ENCODE measurements at places on chromosomes 6 and 20.

- no peak for DNase-seq
These were observed 288.3 kb downstream of the KHDC1L start for GRCh38 chr6:72936766-72937559.

DNA sequence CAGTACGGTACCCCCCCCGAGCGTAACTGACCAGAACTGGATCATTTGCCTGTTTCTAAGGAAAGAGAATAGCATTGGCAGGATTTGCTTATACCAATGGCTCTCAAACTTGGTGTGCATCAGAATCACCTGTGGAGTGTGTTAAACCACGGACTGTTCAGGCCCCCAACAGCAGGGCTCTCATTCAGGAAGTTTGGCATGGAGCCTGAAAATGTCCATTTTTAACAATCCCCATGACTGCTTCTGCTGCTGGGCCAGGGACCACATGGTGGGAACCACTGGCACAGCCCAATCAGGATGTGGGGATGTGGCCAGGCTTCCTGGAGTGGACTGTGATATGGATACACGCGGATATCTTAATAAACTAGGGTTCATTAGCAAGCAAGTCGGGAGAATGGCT lies 53.9 kb downstream of the GTF2H5 start:
- DNase-seq: no peak

DNA sequence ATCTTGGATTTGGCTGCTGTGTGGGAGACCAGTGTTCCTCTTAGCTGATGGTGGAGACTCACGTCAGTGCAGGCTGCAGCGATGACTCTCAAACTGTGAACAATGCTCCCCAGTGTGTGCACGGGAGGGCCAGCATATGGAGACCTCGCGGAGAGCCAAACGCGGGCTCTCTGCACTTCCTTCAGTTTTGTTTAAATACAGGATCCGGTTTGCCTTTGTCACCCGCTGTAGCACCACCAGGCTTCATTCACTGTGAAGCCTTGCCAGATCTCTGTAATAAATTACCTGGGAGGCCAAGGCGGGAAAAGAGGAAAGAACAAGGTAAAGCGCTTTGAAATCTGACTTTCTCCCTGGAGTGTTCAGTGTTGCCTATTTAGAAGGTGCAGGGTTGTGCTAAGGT lies 30.7 kb upstream of the TMEM14A start:
- DNase-seq: no peak

- no peak for DNase-seq
These were observed 545.7 kb downstream of the PRKN start for GRCh38 chr6:162181741-162182401.

DNA sequence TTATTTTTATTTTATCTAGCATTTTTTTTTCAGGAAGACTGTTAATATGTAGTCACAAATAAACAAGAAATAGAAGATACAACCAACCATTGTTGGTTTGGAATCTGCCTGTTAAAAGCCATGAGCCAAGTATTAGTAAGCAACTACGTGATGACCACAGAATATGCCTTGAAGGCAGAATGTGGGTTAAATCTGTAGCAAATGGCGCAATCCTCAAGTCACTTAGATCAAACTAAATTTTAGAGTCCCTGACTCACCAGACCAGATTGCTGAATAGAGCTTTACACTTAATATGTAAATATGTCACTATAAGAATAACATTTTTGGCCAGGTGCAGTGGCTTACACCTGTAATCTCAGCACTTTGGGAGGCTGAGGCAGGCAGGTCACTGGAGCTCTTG lies 800.1 kb upstream of the CITED2 start:
- peak; percentile 3 for DNase-seq

DNA sequence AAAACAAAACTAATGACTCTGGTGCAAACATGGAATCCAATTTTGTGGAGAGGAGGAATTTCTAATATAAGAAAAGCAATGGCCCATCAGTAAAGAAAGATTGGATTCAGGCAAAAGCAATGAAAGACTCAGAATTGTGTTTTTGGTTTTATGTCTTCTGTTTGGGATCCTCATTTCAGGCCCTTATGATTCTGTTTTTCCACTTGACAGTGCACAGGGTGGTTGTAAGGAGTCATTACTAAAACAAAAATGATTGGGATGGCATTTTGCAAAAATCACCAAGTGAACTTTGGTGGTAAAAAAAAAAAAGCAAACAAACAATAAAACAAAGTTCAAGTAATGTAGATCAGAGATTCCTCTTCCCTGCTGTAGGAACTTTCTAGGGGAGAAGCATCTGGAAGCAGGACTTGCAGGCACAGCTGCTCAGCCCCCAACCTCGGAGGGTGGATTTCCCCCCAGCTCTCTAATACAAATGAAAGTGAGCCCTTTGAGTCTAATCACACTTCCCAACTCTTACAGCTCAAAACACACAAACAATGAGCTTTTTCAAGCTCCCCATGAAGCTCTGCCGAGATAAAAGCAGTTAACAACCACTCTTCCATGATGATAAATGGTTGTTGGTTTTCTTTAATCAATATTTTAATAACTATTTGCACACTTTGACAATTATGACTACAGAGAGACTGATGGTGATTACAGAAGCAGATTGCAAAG lies 177.7 kb downstream of the ZDHHC14 start:
- no peak for DNase-seq

DNA sequence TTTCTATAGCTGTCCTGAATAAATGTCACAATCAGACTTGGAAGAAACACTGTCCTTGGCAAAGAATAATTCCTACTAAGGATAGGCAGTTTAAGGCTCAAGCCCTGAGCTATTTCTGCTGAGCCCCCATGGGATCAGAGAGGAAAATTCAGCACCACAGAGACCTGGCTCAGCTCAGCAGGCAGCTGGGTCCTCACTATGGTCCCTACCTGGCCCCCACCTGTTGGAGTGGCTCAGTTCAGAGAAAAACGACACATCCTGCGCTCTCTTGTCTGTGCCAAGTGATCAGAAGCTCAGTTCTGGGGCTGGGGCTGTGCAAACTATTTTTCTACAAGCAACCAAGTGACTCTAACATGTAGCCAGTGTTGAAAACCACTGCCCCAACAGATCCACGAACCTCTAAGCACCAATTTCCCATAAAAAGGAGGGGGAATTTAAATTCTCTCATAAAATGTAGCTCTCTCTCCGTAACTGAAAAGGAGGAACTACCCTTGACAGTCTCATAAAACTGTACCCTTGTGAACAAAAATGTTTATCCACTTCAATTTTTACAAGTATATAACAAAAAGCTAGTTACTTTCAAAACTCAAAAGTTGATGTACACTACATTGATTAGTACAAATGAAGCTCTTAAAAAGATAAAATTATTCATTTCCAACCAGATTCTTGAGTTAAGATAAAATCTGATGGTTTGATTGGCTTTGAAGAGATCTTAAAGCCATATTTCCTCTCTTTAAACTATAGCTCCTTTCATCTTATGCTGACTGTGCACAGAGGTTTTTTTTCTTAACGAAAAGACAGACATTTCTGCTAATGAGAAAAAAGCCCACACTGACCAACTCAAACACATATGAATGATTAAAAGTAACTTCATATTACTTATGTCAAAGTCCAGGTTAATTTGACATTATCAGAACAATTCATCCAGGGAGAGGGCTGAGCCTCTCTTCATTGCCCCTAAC lies 52.0 kb downstream of the KIF13A start:
- no peak for DNase-seq

- no peak for DNase-seq
These were observed 5.4 kb downstream of the JPH2 start for GRCh38 chr20:44181611-44182010.

- no peak for DNase-seq
These were observed 30.9 kb upstream of the XRN2 start for GRCh38 chr20:21272279-21272678.

DNA sequence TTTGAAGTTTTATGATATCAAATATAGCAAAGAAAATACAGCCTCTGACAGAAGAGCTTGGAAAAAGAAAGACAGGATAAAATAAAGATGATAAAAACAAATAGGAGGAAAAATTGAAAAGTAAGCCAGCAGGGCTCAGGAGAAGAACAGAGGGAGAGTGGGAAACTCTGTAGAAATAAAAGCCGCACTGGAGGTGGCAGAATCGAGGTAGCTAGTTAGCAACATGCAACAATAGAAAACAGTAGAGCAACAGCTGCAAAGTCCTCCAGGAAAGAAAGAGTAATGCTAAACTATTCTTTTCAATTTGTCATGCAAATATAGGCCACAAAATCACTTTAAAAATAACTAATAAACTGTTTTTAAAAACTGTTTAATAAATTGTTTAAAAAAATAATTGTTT lies 28.8 kb downstream of the HBS1L start:
- DNase-seq: no peak

- no peak for DNase-seq
These were observed 102.2 kb downstream of the SYCP2 start for GRCh38 chr20:59831024-59831915.

- DNase-seq: peak; percentile 44
These were observed 671 bp downstream of the CDH4 start for GRCh38 chr20:61252601-61253263.

DNA sequence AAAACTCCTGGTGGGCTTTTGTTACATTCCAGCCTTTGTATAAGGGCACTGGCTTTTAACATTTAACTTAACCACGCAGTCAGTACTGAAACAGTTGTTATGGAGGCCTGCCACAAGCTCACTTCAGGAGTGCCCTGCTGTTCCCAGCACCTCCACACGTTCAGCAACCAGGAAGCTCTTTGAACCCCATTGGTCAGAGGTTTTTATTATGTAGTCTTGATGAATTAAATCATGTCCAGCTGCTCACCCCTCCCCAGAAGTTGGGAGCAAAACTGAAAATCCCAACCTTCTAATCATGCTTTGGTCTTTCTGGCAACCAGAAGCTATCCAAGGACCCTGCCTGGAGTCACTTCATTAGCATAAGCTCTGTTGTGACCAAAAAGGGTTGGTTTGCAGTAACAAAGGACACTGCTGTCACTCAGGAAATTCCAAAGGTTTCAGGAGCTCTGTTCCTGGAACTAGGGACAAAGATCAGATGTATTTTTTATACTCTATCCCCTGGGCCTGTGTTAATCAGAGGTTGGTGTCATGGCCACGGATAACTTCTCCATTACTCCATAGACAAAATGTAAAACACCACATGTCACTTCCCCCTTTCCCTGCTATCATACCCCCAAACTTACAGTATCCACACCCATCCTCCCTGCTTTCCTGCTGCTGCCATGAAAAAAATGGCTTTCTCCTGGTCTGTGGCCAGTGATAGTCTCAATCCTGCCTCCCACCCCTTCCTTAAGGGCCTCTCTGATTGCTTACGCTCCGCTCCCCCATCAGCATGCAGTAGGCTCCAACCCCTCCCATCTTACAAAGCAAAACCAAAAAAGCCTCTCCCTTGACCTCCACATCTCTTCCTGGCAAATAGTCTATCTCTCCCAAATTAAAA lies 3.1 kb downstream of the ARMC12 start:
- no peak for DNase-seq

DNA sequence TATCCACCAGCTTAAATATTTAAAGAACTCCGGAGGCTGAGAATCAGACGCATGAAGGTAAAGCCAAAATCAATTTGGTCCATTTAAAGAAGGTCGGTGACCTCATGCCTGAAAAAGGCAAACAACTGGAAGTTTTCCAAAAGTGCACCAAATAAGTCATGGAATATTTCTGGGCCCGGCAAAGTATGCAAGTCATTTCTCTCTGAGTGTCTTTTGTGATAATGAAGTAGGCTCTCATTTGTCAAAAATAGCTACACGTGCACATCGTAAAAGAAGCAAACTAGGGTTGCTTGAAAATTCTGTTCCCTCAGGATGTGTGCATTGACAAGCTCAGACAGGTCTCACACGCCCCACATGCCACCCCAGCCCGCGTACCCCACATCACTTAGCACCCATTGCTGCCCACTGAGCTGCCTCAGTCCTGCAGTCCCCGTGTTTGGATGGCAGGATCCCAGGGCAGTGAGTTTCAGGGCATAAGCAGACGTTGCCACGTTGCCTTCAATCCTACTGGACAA lies 20.5 kb upstream of the PYGB start:
- DNase-seq: peak; percentile 53

- peak; percentile 19 for DNase-seq
These were observed 38.5 kb downstream of the SOD2 start for GRCh38 chr6:159654483-159655098.
